A172 (cell line): ENCODE measurements at places on chromosomes 5 and 9. TPM values are rescaled to one million over a fixed set of nuclear protein-coding genes. Genes with fewer than 3 reads are reported as not detected.

C5orf58 gene
- total RNA-seq = not detected in 2 replicates

DNA sequence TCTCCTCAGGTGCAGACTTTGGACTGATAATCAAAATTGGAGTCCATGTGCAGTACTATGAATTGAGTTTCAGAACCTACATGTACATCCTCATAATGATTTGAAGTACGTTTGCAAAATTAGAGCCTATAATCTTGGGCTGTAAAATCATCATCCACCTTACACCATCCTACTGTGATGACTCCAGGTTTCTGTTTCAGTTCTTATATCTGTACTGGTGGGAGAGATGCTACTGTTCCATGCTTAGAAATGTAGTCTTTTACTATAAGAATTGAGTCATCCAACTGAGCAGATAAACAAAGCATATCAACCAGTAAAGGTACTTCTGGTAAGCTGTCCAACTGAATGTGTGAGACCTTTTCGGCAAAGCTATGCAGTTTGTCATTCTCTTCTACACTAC lies 586.3 kb upstream of the FAM174A start:
- DNase-seq = no peak

TOR1A gene
- total RNA-seq = 47.8 and 53.2 TPM in 2 replicates

- DNase-seq = peak; percentile 47
Measured at GRCh38 chr9:130857864-130858738, 23.0 kb downstream of the ABL1 start.

DNA sequence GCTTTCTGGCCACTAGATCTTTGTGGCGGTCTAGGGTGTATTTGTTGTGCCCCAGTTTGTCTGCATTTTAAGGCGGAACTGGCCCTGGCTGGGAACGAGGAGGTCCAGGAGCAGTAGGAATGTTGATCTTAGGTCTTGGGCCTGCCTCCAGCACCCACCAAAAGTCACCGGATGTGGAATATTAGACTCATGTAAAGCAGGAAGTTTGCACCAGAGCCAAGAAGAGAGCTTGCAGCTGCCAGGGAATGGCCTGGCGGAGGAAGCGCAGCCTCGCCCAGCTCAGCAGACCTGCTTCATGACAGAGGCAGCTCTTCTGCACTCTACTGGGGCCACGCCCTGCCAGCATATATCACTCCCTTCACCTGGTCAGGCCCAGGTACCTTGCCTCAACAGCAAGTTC lies 3.3 kb downstream of the GPX3 start:
- DNase-seq = peak; percentile 54

PCDHGB5 gene
- total RNA-seq = 0.10 TPM in 1 of 2 replicates, not detected in the other

QRFP gene
- total RNA-seq = not detected in 2 replicates

S100Z gene
- total RNA-seq = 0.47 TPM in 1 of 2 replicates, not detected in the other

ESM1 gene
- total RNA-seq = 1.4 and 2.5 TPM in 2 replicates

SLC36A2 gene
- not detected in 2 replicates for total RNA-seq

DNA sequence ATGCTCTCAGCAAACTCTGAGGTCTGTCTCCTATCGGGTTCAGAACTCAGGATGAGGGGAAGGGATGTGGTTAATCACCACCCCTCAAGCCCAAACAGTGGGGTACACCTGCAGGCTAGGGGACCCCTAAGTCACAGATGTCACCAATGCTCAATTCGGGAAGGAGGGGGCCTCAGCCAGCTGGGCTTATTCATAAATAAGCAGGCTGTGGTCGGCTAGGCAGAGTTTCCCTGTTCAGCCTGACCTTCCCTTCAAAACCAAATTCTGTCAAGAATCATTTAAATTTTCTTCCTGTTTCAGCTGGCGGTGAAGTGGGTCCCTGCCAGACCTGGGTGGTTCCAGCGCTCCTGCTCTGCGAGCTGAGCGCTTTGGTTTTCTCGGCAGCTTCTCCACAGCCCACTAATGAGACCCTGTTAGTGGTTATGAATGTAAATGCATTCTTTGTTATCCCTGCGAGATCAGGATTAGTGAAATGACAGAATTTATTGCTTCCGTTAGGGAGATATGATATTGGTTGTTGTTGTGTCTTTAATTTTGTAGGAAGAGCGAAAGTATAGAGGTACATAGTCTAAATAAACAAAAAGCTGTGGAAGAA lies 68.3 kb downstream of the AK8 start:
- DNase-seq = no peak

IL13 gene
- not detected in 2 replicates for total RNA-seq

ANKRD31 gene
- total RNA-seq = not detected in 2 replicates

GRCh38 chr5:103360475-103360874 lies 101.9 kb downstream of the MACIR start:
- no peak for DNase-seq

GRCh38 chr5:53246042-53246836 lies 136.7 kb upstream of the MOCS2 start:
- peak; percentile 85 for DNase-seq

GRCh38 chr9:105216440-105217178 lies 27.8 kb upstream of the SLC44A1 start:
- no peak for DNase-seq

DNA sequence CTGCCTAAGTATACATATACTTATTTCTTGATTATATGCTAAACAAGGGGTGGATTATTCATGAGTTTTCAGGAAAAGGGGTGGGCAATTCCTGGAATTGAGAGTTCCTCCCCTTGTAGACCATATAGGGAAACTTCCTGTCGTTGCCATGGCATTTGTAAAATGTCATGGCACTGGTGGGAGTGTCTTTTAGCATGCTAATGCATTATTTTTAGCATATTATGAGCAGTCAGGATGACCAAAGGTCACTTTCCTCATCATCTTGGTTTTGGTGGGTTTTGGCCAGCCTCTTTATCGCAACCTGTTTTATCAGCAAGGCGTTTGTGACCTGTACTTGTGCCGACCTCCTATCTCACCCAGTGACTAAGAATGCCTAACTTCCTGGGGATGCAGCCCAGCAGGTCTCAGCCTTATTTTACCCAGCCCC lies 80.9 kb downstream of the ALDH7A1 start:
- no peak for DNase-seq

IL31RA gene
- 1.6 and 2.6 TPM in 2 replicates for total RNA-seq

OR1L8 gene
- not detected in 2 replicates for total RNA-seq

DNA sequence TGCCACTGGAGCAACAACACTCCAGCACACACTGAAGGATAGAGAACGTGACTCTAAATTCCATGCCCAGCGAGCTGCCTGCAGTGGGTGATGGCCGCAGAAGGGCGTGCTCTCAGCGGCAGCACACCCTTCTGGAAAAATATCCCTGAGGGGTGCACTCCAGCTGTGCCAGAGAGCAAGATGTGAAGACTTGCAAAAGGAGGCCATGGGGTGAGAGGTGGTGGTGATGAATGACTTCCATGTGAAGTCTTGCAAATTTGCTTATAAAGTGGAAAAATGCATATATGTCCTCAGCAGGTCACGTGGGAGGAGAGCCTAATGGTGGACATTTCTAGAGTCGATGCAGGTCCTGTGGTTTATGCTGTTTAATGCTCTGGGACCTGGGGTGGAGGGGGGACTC lies 39.8 kb upstream of the COL5A1 start:
- DNase-seq = peak; percentile 46

DNA sequence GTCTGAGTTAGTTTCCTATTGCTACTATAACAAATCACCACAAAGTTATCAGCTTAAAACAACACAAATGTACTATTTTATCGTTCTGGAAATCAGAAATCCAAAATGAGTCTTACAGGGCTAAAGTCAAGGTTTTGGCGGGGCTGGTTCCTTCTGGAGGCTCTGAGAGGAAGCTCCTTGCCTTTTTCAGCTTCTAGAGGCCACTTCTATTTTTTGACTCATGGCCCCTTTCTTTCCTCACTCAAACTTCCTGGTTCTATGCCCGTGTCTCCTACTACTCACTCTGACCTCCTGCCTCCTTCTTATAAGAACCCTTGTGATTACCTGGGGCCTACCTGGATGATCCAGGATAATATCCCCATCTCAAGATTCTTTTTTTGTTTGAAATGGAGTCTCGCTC lies 48.2 kb downstream of the GABBR2 start:
- no peak for DNase-seq

PCDHGA12 gene
- 0.31 TPM in 1 of 2 replicates, not detected in the other for total RNA-seq

GRCh38 chr5:155575861-155576260 lies 562.3 kb downstream of the KIF4B start:
- DNase-seq = no peak

GRCh38 chr9:87894998-87895625 lies 12.4 kb downstream of the SPATA31E1 start:
- no peak for DNase-seq

DNA sequence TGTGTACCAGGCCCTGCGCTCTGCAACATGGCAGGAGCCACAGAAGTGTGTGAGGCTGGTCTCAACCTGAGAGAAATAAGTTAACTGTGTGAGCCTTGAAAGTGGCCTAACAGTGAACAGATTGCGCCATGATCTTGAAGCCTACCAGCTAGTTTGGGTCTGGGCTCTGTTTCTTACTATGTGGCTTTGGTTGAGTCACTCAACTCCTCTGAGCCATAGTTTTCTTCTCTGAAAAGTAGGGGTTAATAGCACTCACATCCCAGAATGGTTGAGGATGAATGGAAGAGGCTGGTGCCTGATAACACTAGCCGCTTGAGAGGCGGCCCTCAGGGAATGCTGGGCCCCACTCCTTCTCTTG lies 121.5 kb downstream of the RGS3 start:
- DNase-seq = no peak

NUTM2F gene
- total RNA-seq = not detected in 2 replicates

EMB gene
- total RNA-seq = 0.12 TPM in 1 of 2 replicates, not detected in the other

- DNase-seq = no peak
Measured at GRCh38 chr5:127801751-127802476, 98.7 kb downstream of the CCDC192 start.

DNA sequence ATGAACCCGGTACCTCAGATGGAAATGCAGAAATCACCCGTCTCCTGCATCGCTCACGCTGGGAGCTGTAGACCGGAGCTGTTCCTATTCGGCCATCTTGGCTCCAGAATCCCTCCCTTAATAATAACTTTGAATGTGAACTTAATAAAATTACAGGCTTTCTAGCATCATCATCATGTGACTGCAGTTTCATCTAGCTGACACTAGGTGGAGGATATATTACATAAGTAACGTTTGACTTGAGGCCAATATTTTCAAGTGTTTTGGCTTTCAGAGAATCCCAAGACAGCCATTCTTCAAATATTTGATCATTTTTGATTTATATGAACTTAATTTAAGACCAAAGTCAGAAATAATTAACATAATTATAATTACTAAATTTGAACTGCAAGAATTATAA lies 474.9 kb upstream of the CDH10 start:
- peak; percentile 47 for DNase-seq

GRCh38 chr9:20364959-20365358 lies 257.3 kb downstream of the MLLT3 start:
- no peak for DNase-seq

- DNase-seq = no peak
Measured at GRCh38 chr5:126138281-126138931, 284.8 kb upstream of the GRAMD2B start.

- no peak for DNase-seq
Measured at GRCh38 chr5:61407706-61408270, 75.7 kb downstream of the ZSWIM6 start.

ECM2 gene
- 0.26 TPM in 1 of 2 replicates, not detected in the other for total RNA-seq

DRD1 gene
- not detected in 2 replicates for total RNA-seq

KIF12 gene
- total RNA-seq = 0.03 and 0.07 TPM in 2 replicates

CRB2 gene
- 0.26 TPM in 2 replicates for total RNA-seq

IRX2 gene
- total RNA-seq = not detected in 2 replicates

- DNase-seq = no peak
Measured at GRCh38 chr9:93890436-93890935, 64.7 kb downstream of the BARX1 start.
